ENCODE measurements at places on chromosomes 5 and 9. TPM values are rescaled to one million over a fixed set of nuclear protein-coding genes. Genes with fewer than 3 reads are reported as not detected.

GRCh38 chr5:123929055-123929474 lies 417.1 kb downstream of the CSNK1G3 start:
- DNase-seq = no peak

CMYA5 gene
- polyA plus RNA-seq = 19.1 TPM

GRCh38 chr9:72292874-72293607 lies 72.0 kb downstream of the ZFAND5 start:
- DNase-seq = no peak

DDX4 gene
- not detected for polyA plus RNA-seq

DNA sequence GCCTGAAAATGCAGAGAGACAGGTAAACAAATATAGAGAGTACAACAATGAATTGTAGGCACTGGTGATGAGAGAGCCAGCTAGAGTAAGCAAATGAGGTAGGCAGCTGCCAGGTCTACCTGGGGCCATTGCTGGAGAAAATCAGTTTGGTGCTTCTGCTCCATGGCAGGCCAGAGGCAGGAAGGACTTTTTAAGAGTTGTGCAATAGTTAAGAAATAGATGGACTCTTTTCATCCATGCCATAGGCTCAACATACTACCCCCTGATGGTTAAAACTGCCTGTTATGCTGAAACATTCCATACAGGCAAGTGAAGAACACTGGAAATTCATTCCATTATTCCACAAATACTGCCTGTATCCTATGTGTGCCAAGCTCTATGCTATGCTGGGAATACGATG lies 86.5 kb upstream of the CCDC112 start:
- no peak for DNase-seq

- DNase-seq = no peak
Observed at GRCh38 chr5:36957953-36958537, 81.5 kb downstream of the NIPBL start.

DNA sequence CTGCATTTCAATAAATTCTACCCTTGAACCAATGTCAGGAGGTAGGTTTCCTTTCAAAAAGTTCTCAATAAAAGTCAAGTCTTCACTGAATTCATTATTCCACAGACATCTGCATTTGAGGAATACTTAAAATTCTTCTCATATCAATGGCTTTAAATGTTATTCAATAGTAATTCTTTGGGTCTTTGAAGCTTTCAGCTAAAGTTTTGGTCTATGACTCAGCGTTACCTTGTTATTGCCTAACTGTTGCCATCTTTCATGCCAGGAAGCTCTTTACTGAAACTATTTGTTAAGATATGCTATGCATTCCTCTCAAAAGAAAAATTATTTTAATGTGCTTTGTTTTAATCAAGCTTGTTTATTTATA lies 170.5 kb downstream of the NNT start:
- DNase-seq = no peak

DNA sequence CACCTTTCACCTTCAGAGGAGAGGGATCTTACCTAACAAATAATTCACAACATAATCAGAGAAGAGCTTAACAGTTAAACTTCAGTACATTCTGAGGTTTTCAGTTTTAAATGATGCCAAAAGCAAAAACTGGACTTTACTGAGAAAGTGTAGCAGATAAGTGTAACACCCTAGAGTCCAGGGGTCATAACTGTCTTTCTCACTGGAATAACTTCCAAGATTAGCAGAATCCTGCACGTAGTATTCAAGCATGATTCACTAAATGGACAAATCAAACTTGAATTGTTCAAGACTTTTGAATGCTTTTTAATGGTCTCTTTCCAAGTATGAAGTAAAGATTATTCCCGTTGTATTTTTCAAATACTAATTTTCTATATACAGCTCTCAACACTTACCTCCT lies 180.1 kb upstream of the NREP start:
- DNase-seq = no peak

- no peak for DNase-seq
Observed at GRCh38 chr9:131329241-131329641, 39.7 kb downstream of the PLPP7 start.

GRCh38 chr9:88477300-88477751 lies 57.7 kb upstream of the NXNL2 start:
- no peak for DNase-seq

DNA sequence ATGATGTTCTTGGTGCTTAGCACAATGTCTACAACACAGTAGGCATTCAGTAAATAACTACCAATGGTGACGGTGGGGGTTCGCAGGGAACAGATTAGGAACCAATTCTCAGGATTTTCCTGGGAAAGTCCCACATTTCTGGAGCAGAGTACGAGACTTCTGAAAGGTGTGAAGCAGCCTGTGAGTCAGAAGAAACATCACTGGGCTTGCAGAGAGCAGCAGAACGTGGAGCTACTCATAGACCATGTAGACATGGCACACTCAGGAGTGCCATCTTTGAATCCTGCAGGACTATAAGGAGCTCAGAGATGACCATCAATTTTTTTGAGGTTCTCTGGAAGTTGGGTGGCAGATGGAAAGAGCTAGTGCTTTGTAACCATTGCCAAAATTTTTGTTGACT lies 106.6 kb upstream of the ANKRD55 start:
- no peak for DNase-seq

GRCh38 chr5:167552356-167552755 lies 739.1 kb upstream of the WWC1 start:
- DNase-seq = no peak

- no peak for DNase-seq
Observed at GRCh38 chr9:78566521-78566920, 269.6 kb downstream of the PSAT1 start.

STPG3 gene
- 0.57 TPM for polyA plus RNA-seq

IL33 gene
- 47.0 TPM for polyA plus RNA-seq

DIPK1B gene
- 23.3 TPM for polyA plus RNA-seq

- DNase-seq = peak; percentile 27
Observed at GRCh38 chr5:76691467-76692273, 24.3 kb upstream of the F2R start.

- DNase-seq = no peak
Observed at GRCh38 chr9:124596172-124596839, 89.1 kb upstream of the NR5A1 start.

GRCh38 chr9:101139082-101139481 lies 110.6 kb downstream of the PLPPR1 start:
- DNase-seq = no peak

DNA sequence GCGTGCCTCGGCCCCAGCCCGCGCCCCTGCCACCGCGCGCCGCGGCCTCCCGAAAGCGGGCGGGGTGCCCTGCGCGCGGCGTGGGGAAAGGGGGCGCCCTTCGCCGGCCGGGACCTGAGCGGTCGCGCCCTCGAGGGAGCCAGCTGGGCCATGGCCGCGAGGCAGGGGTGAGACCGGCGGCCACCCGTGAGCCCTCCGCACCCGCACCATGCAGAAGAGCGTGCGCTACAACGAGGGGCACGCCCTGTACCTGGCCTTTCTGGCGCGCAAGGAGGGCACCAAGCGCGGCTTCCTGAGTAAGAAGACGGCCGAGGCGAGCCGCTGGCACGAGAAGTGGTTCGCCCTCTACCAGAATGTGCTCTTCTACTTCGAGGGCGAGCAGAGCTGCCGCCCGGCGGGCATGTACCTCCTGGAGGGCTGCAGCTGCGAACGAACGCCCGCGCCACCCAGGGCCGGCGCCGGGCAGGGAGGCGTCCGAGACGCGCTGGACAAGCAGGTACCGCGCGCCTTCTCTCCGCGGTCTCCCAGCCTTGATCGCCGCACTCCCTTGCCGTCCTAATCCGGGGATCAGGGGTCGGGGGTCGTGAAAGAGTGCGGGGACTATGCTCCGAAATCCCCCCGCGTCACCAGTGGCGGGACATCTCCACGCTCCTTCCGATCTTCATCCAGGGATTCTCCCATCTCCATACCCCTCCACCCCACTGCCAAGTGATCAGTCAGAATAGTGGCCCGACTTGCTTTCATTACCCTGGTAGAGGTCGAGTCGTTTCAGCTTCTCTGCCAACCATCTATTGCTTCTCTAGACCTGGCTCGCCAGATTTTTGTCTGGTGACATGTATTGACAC lies 590 bp downstream of the RASGRF2 start:
- no peak for DNase-seq

TICAM2 gene
- 8.0 TPM for polyA plus RNA-seq

LIX1 gene
- 5.4 TPM for polyA plus RNA-seq

DNA sequence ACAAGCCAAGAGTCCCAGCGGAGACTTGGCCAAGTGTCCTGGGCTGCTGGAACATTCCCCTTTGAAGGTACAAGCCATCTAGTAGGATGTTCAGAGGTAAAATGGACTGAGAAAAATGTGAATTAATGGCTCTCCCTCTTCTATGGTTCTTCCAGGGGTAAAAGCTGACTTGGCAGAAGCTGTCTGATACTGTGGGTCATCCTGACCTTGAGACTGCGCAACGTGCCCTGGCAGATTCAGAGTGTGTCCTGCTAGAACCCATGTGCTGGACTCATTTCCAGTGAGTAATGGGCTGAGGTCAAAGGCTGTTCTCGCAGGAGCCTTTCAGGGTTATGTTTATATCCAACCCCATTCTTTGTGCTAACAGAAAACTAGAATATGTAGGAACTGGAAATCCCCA lies 423.0 kb upstream of the CD180 start:
- DNase-seq = no peak

GRCh38 chr5:116859666-116860320 lies 285.2 kb upstream of the SEMA6A start:
- no peak for DNase-seq

- no peak for DNase-seq
Observed at GRCh38 chr9:17580119-17580518, 1.3 kb downstream of the SH3GL2 start.

- DNase-seq = no peak
Observed at GRCh38 chr9:21806644-21807043, 4.2 kb downstream of the MTAP start.

All from left renal pelvis (tissue), 4 donors.